ENCODE measurements at places on chromosomes 1 and 21. TPM values are rescaled to one million over a fixed set of nuclear protein-coding genes. Genes with fewer than 3 reads are reported as not detected.

Gene TMPRSS3
- not detected for total RNA-seq

Gene PRELP
- 0.03 TPM for total RNA-seq

Gene GNAT2
- total RNA-seq: 0.21 TPM

Gene ARMH1
- 0.62 TPM for total RNA-seq

GRCh38 chr1:31856140-31856539 is 40.3 kb upstream of the SPOCD1 start:
- DNase-seq: no peak

DNA sequence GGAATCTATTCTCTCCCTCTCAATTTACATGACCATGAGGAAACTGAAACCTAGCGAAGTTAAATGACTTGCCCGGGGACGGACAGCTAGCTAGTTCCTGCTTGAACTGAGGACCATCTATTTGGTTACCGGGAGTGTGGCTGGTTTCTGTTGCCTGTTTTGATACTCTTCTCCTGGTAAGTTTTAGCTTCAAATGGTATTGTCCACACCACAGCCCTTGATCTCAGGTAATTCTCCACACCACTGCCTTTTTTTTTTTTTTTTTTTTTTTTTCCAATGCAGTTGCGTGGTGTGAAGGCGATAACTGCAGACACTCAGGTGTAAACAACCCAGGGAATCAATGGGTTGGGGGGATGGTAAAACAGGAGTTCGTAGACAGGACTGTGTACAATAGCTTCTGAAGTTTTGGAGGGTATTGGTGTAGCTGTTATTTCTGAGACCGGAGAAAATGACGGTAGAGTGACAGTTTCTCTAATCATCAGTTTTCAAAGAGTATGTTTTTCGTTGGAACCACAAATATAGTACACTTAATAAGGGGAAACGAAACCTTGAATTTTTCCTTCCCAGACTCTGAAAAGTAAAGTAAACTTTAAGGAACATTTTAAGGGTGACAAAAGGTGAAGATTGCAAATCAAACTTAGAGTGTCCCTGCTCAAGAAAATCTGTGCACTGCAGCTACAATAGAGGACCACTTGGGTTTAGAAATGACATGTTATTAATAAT is 125.3 kb upstream of the CACYBP start:
- peak; percentile 90 for DNase-seq

DNA sequence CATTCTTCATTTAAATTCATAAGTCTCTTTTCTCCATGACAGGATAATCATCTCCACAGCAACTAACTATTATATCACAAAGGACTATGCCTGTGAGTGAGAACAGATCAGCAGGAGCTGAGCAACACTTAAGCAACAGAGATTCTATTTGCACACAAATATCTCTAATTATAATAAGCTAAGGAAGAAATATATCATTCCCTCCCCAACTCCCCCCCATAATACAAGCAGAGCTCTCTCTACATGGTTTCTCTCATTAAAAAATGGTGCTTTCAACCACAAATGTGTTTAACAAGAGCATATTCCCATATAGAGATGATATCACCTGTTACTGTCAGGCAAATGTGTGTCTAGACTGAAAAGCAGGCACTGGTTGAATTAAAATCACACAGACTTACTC is 34.5 kb upstream of the NIBAN1 start:
- DNase-seq: no peak

Data from GM23338 (cell line).